ENCODE measurements at places on chromosomes 2 and 18.

DNA sequence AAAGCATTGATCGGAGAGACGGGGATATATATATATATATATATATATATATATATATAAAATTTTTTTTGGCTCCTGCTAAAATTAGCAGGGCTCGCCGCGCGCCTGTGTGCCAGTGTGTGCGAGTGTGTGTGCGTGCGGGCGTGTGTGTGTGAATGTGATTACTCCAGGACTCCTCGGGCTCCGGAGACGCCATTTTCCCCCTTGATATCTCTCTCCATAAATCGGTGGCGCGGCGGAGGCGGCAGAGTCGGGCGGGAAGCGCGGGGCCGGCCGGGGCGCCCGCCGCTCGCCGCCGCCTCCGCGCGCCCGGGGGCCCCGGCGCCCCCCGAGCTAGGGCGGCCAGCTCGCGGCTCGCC, 795 bp upstream of the SETBP1 start:
- DNase-seq, result peak; percentile 25

GRCh38 chr2:112216167-112216566, 38.7 kb downstream of the ZC3H8 start:
- DNase-seq, result no peak

- no peak for DNase-seq
Measured at GRCh38 chr2:16181062-16181740, 240.9 kb downstream of the MYCN start.

- DNase-seq, result peak; percentile 51
Measured at GRCh38 chr2:38610851-38611801, 8.4 kb upstream of the HNRNPLL start.
